ENCODE measurements at places on chromosomes 16 and 17. TPM values are rescaled to one million over a fixed set of nuclear protein-coding genes. Genes with fewer than 3 reads are reported as not detected.

The KRT9 gene
- not detected for polyA plus RNA-seq

The HOXB7 gene
- polyA plus RNA-seq, result 1.3 TPM

The CCL8 gene
- 0.12 TPM for polyA plus RNA-seq

DNA sequence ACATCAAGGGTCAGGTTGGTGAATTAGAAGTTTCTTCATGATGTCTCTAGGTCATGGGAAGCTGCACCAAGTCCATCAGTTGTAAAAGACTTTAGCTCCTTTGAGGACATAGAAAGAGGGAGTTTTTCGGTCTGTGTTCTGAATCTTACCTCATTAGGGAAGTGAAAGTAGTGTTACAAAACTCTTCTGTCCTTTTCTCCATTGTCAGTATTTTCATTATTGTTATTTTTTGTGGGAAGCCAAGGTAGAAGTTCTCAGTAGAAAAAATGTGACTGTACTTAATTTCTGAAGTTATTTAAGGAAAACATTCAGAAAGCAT, 24.2 kb downstream of the MAP3K3 start:
- H3K27ac ChIP-seq, result no peak overlapping the region
- H3K4me1 ChIP-seq, result peaks cover 4% of the 10 kb centered on the region
- H3K36me3 ChIP-seq, result no peaks in the 10 kb centered on the region

- no peak overlapping the region for H3K27ac ChIP-seq
- H3K4me1 ChIP-seq, result peaks cover 3% of the 10 kb centered on the region
- H3K27me3 ChIP-seq, result no peaks in the 10 kb centered on the region
- DNase-seq, result no peak
- no peak overlapping the region for H3K4me3 ChIP-seq
These were observed 19.2 kb downstream of the ACTG1 start for GRCh38 chr17:81493198-81494038.

DNA sequence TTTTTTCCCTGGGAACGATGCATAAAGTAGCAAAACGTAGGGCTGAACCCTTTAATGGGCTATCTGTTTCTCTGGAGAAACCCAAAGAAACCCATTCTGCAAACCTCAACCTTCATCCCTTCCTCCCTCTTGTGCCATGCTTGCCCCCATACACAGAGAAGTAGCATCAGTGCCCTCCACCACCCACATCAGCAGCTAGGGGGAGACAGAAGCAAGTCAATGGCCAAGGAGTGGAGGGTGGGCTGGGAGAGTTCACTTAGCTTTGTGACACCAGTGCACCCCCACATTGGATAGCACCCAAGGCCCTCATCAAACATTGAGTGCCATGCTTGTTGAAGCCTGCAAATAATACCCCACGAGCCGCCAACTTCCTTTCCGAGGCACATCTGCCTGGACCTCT, 282.4 kb downstream of the ABCC12 start:
- H3K27ac ChIP-seq, result no peak overlapping the region
- H3K4me3 ChIP-seq, result no peak overlapping the region
- DNase-seq, result no peak
- H3K27me3 ChIP-seq, result no peaks in the 10 kb centered on the region

DNA sequence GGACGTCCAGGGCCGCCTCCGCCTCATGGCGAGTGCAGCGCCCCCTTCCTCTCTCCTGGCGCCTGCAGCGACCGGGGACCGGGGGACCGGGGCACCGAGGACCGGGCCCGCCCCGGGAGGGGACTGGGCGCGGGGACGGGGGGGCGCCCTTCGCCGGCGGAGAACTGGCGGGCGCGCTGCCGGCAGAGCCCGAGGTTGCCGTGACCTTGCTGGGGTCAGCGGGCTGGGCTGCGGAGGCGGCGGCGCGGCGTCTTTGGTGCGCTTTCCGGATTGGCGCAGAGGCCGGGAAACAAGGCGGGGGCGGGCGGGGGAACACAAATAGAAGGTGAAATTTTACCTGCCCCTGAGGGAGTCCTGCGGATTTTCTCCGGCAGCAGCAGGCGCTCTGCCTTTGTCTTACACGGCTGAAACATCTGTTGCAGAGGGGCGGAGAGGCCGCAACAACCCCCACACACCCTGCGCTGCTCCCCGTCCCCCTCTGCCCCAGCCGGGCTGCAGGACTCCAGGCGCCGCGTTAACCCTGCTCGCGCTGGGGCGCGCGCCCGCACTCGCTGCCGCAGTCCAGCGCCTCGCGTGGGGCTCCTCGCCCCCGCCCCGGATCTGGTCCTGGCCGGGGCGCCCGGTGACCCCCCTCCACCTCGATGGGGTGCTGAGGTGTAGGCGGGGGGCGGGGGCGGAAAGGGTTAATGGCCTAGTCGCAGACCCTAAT, 53.5 kb downstream of the SREBF1 start:
- peaks cover 34% of the 10 kb centered on the region for H3K4me1 ChIP-seq
- H3K36me3 ChIP-seq, result no peaks in the 10 kb centered on the region
- peak; percentile 76 for DNase-seq
- H3K27ac ChIP-seq, result peak overlapping the region; percentile 48
- H3K27me3 ChIP-seq, result no peaks in the 10 kb centered on the region

GRCh38 chr17:51764387-51764971, 394.0 kb downstream of the CA10 start:
- H3K4me1 ChIP-seq, result no peaks in the 10 kb centered on the region
- no peak overlapping the region for H3K4me3 ChIP-seq
- no peaks in the 10 kb centered on the region for H3K36me3 ChIP-seq
- peaks cover 4% of the 10 kb centered on the region for H3K27me3 ChIP-seq

DNA sequence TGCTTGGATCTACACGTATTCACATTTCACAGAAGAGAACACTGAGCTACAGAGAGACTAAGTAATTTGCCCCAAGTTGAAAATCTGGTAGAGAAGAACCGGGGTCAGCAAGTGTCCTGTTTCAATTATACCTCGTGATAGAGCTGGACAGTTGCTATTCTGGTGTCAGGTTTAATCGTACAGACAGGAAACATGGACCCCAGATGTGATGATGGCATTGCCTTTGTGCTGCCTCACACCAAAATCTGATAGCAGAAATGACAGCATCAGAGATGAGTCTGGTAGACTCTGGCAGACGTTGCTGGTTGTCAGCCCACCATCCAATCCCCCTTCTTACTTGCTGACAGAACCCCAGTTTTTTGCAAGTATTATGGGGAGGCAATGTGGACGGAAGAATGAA, 112.1 kb upstream of the FOXF1 start:
- DNase-seq, result no peak
- H3K4me3 ChIP-seq, result no peak overlapping the region
- no peaks in the 10 kb centered on the region for H3K36me3 ChIP-seq
- H3K4me1 ChIP-seq, result no peaks in the 10 kb centered on the region
- no peaks in the 10 kb centered on the region for H3K27me3 ChIP-seq

DNA sequence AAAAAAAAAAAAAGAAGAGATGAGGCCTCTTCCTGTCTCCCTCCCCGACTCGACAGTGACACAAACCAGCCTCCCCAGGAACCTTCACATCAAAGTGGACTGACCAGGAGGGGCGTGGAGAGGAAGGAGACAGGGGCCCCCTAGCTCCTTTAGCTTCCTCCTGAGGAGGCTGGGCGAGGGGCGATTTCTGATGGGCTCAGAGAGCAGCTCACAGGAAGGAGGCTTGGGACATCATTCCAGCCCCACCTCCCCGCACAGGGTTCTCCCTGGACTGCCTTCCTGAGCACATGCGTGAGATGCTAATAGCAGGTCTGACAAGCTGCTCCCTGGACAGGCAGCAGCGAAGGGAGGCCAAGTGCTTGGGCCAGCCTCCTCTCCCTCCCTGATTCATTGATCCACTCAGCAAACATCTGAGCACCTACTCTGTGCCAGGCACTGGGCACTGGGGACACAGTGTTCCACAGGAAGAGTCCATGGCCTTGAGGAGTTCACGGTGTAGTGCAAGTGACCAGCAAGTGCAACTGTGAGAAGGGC, 14.4 kb upstream of the DOK4 start:
- H3K27ac ChIP-seq, result no peak overlapping the region
- H3K27me3 ChIP-seq, result no peaks in the 10 kb centered on the region
- H3K4me3 ChIP-seq, result no peak overlapping the region
- no peaks in the 10 kb centered on the region for H3K36me3 ChIP-seq

DNA sequence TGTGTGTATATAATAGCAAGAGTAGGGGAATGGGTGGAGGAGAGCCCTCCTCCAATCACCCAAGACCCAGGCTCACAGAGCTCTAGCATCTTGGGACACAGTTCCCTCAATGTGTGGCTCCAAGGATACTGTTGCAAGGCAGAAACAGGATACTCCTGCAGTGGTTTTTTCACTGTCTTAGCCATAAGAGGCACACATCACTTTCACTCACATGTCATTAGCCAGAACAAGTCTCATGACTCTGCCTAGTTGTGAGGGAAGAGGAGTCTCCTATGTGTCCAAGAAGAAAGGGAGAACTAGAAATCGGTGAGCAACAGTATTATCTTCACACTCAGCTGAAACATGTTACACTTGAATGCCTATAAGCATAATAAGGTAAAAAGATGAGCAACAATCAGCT, 11.1 kb upstream of the NUDT7 start:
- no peaks in the 10 kb centered on the region for H3K27me3 ChIP-seq
- no peaks in the 10 kb centered on the region for H3K36me3 ChIP-seq
- H3K27ac ChIP-seq, result no peak overlapping the region
- H3K4me1 ChIP-seq, result no peaks in the 10 kb centered on the region
- DNase-seq, result no peak

- peaks cover 3% of the 10 kb centered on the region for H3K36me3 ChIP-seq
These were observed 21.9 kb downstream of the GLYR1 start for GRCh38 chr16:4825196-4825595.

- H3K36me3 ChIP-seq, result no peaks in the 10 kb centered on the region
- no peaks in the 10 kb centered on the region for H3K27me3 ChIP-seq
- H3K4me3 ChIP-seq, result peak overlapping the region; percentile 53
- peak; percentile 92 for DNase-seq
- H3K27ac ChIP-seq, result peak overlapping the region; percentile 90
- H3K4me1 ChIP-seq, result no peaks in the 10 kb centered on the region
These were observed 5.9 kb downstream of the CTF1 start for GRCh38 chr16:30902029-30902972.

DNA sequence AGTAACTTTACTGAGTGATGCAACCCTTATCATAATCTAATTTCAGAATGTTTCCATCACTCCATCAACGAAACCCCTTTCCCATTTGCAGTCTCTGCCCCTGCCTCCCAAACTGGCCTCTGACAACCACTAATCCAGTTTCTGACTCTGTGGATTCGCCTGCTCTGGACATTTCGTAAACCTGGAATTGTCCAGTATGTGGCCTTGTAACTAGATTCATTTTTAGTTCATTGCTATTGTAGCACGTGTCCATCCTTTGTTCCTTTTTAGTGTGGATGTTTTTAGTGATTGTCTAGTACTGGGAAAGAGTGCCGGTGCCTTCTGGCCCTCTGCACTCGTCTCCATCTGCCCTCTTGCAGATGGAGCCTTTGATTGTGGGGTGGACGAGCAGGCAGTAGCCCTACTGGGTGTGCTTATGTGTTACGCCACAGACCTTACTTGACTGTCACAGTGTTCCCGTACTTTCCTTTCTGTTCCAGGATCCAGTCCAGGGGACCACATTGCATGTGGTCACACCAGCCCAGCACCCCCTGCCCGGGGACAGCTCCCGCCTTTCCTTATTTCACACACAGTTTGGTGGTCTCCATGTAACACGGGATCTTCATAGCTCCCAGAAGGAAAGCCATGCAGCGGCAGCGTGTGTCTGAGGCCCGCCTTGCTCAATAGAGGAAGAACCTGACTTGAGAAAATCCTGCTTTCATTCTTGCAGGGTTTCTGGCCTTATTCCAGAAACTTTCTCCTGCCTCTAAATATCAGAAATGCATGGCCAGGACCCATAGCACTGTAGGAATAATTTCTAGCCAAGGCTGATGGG, 8.8 kb downstream of the KIAA0513 start:
- no peak for DNase-seq
- no peak overlapping the region for H3K27ac ChIP-seq
- no peaks in the 10 kb centered on the region for H3K4me1 ChIP-seq
- no peaks in the 10 kb centered on the region for H3K36me3 ChIP-seq

DNA sequence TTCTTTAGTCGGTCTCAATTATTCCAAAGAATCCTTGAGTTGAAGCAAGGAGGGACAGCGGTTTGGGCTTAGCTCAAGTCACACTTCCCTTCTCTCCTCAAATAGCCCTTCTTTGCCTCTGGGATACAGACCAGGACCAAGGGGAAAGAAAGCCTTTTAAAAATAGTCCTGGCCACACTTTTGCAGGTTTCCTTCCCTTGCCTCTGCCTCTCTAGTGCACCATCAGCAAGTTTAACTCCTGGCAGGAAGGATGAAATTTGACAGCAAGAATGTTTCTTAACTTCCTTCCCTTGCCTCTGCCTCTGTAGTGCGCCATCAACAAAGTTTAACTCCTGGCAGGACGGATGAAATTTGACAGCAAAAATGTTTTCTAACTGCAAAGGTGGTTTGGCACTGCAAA, 7.2 kb upstream of the G6PC1 start:
- no peak for DNase-seq
- H3K36me3 ChIP-seq, result no peaks in the 10 kb centered on the region
- H3K27ac ChIP-seq, result peak overlapping the region; percentile 65

DNA sequence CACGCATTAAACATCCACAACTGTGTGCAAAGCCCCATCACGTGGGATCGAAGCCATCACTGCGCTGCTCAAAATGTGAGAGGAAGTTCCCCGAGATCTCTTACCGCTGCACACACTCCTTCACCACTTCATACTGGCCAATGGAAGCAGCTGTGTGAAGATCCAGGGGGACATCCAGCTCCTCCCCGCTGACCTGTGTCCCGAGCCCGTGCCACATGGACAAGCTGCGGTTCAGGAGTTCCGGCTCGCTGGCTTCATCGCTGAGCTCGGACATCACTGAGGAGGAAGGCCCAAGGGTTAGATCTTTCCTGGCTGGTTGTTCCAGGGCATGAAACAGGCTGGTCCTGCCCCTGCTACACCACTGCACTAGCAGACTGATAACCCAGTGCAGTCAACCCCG, 4.2 kb downstream of the ANKS3 start:
- peaks cover 6% of the 10 kb centered on the region for H3K36me3 ChIP-seq
- no peak overlapping the region for H3K4me3 ChIP-seq

DNA sequence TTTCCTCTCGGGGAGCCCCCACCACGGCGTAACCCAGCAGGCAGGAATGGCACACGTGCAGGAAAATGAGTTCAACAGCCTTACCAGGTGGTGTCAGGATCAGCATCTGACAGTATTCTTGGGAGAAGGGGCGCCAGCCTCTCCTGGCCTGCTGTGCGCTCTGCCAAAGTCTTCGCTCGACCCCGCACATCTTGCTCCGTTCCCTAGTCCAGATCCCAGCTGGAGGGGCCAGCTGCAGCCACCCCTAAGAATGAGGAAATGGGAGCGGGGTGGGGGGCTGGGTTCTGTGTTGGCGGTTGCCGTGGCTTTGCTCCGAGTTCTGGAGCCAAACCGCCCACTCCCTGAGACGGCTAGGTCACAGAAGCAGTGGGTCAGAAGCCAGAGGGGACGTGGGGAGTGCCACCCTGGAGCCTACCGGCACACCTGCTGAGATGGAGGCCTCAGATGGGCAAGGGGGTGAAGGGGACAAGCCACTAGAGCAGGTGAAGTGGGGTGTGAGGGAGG, at the start of gene CHCT1:
TSS of gene CHCT1 (plus strand) at position 328 of the 504 bp plus-strand sequence. CDS start at position 432, 104 bp downstream.
- no peaks in the 10 kb centered on the region for H3K27me3 ChIP-seq
- no peaks in the 10 kb centered on the region for H3K36me3 ChIP-seq
- no peak for DNase-seq
- no peaks in the 10 kb centered on the region for H3K4me1 ChIP-seq
- no peak within 1 kb of the TSS for H3K27ac ChIP-seq
- H3K4me3 ChIP-seq, result peak within 1 kb of the TSS; percentile 23

GRCh38 chr16:80071964-80072456, 468.8 kb upstream of the DYNLRB2 start:
- H3K27ac ChIP-seq, result no peak overlapping the region
- H3K4me3 ChIP-seq, result no peak overlapping the region
- DNase-seq, result no peak
- no peaks in the 10 kb centered on the region for H3K27me3 ChIP-seq
- H3K4me1 ChIP-seq, result no peaks in the 10 kb centered on the region
- H3K36me3 ChIP-seq, result no peaks in the 10 kb centered on the region

GRCh38 chr16:49932946-49933345, 77.0 kb upstream of the ZNF423 start:
- H3K27ac ChIP-seq, result no peak overlapping the region
- H3K36me3 ChIP-seq, result no peaks in the 10 kb centered on the region
- no peaks in the 10 kb centered on the region for H3K4me1 ChIP-seq
- no peak for DNase-seq
- H3K27me3 ChIP-seq, result no peaks in the 10 kb centered on the region

Data from pancreas (tissue), 10 donors.